ENCODE measurements at places on chromosomes 7 and 10. TPM values are rescaled to one million over a fixed set of nuclear protein-coding genes. Genes with fewer than 3 reads are reported as not detected.

- no peaks in the 10 kb centered on the region for H3K4me1 ChIP-seq
- no peaks in the 10 kb centered on the region for H3K36me3 ChIP-seq
- no peak overlapping the region for H3K27ac ChIP-seq
- no peak for DNase-seq
- no peak overlapping the region for H3K4me3 ChIP-seq
Measured at GRCh38 chr7:93062599-93062998, 55.2 kb downstream of the SAMD9 start.

GRCh38 chr10:127973791-127974311 is 66.9 kb downstream of the PTPRE start:
- no peaks in the 10 kb centered on the region for H3K36me3 ChIP-seq
- DNase-seq = no peak
- H3K4me1 ChIP-seq = no peaks in the 10 kb centered on the region
- H3K27me3 ChIP-seq = peaks cover 1% of the 10 kb centered on the region
- no peak overlapping the region for H3K27ac ChIP-seq
- no peak overlapping the region for H3K4me3 ChIP-seq

DNA sequence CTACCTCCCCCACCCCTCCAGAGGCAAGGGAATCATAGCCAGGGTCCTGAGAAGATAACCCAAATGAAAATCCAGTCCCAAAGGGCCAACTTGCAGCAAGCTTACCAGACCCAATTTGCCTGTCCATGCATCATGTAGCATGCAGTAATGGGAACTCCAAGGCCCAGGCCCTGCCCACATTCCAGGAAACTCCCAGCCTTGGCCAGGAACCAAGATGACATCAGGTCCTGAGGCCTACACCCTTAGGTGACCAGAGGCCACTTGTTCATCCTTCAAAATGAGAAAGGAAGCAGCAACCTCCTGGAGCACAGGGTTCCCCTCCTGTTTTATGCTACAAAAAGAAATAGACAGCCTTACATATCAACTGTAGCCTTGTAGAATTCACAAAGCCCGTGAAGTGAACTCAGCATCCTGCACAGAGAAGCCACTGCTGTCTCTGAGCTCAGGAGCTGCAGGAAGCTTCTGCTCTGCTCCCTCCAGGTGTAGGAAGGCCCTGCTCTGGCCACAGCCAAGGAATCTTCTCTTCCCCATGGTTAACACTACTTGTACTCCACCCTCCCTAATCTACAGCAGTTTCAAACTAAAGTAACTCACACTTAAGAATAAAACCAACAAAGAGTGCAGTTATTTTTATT is 30.3 kb upstream of the GRB10 start:
- no peaks in the 10 kb centered on the region for H3K36me3 ChIP-seq
- no peak overlapping the region for H3K27ac ChIP-seq
- no peaks in the 10 kb centered on the region for H3K4me1 ChIP-seq
- H3K27me3 ChIP-seq = no peaks in the 10 kb centered on the region
- DNase-seq = peak; percentile 28

DNA sequence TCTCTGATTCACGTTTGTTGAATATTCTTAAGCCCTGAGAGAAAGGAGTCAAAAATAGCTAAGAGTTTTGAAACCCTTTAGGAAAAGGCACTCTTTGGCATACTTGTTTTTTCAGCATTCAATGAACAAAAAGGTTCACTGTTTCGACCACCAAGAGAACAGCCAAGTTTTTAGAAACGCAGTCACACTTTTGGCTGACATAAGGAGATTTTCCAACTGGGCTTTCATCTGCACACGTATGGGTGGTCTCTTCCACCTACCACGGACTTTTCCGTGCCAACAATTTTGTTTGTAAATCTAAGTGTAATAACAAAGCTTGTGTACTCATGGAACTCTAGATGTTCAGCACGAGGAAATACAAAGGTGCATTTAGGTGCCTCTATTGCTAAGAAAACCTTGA is 270.3 kb downstream of the WDR11 start:
- no peaks in the 10 kb centered on the region for H3K36me3 ChIP-seq
- H3K4me1 ChIP-seq = peaks cover 7% of the 10 kb centered on the region
- DNase-seq = no peak
- 0 out of 2 replicates have a peak, but pooled peaks cover 1% of the 10 kb centered on the region for H3K27me3 ChIP-seq
- no peak overlapping the region for H3K27ac ChIP-seq

DNA sequence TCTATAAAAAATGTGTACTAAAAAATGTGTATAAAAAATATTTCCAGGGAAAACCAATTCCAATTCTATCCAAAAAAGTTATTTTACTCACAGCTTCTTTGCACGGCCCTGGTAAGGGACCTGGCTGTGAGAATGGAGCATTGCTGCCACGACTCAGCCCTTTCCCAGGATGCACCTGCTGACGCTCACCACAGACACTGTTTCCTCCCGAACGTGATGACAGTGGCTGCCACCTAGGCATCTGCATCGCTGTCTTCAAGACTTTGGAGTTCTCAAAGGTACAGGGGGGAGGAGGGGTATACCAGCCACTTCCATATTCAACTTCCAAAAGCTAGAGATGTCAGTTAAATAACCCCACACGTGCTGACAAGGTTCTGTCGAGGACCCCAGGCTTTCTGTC is 23.9 kb upstream of the PTPRN2 start:
- H3K4me3 ChIP-seq = no peak overlapping the region
- no peaks in the 10 kb centered on the region for H3K4me1 ChIP-seq
- H3K36me3 ChIP-seq = no peaks in the 10 kb centered on the region
- no peak overlapping the region for H3K27ac ChIP-seq

DNA sequence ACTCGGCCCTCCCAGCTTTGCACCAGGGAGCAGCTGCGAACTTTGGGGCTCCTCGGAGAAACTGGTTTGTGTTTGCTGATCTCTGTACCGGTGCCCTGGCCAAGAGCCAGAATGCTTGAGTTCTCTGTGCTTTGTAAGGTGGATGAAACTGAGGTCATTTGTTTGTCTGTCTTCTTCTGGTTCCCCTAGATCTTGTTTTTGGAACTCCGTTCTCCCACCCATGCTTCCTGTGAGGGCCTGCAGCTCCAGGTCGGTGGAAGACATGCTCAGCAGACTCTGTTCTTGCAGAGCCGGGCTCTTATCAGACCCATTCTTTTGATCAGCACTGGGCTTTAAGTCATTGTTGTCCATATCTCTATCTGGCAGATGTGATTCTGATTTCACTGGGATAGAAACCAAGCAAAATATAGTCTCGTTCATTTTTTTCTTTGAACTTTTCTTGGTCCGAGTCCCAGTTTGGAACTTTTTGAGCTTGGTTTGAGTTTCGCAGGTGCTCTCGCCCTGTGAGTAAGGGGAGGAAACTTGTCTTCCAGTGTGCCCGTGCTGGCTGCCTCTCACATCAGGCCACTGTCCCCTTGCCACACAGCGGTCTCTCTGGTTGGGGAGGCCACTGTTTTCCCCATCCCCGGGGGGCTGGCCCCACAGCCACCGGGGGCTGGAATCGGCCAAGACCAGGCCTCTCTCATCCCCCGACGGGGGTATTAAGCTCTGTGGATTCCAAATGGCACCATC is 31.2 kb downstream of the JCAD start:
- H3K4me3 ChIP-seq = no peak overlapping the region
- H3K36me3 ChIP-seq = no peaks in the 10 kb centered on the region
- peaks cover 8% of the 10 kb centered on the region for H3K4me1 ChIP-seq
- no peak for DNase-seq
- no peak overlapping the region for H3K27ac ChIP-seq

Gene SEMA3A
- total RNA-seq = 0.56 TPM

Gene MARVELD1
- total RNA-seq = not detected
